ENCODE measurements at places on chromosomes 6 and 20.
A peak's percentile ranks its signal among the peaks of the same experiment; 100 is the strongest.

- no peak for DNase-seq
Measured at GRCh38 chr20:34530342-34530741, 14.1 kb downstream of the DYNLRB1 start.

DNA sequence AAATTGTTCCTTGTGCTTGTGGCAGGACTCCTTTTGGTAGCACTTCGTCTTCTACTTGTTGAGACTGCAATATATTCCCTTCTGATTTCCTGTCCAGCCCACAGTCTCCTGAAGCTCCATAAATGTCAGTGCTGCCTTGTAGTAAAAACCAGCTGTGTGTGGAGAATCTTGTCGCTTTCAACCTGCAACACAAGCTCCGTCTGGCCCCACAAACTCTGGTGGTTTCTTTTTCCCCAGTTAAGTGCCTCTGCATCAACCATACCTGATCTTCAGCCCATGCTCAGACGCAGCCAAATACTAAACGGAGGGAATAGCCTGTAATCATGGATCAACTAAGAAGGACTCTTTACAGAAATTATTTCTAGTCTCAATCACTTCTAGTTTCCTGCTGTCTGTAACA lies 1133.3 kb upstream of the ADGRB3 start:
- DNase-seq, result no peak

DNA sequence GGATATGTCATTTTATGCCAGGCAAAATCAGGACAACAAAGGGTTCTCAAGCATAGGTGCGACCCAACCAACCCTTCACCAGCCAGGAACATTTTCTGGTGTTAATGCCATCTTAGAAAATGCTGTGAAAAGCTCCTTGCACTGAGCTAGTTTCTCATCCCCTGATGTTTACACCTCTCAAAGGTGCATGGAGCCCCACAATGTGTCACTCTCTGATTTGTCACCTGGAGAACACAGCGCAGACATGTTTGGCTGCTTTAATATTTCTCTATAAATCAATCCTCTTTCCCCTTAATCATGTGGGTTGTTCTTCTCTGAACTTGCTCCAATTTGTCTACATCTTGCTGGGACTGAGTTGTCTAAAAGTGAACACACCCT lies 244.3 kb downstream of the TSHZ2 start:
- no peak for DNase-seq

- no peak for DNase-seq
Measured at GRCh38 chr20:4484379-4484997, 237.2 kb upstream of the PRND start.

GRCh38 chr6:22471132-22471690 lies 98.2 kb upstream of the HDGFL1 start:
- peak; percentile 83 for DNase-seq

- DNase-seq, result no peak
Measured at GRCh38 chr6:66065313-66065712, 358.3 kb upstream of the EYS start.
